Calu3 (cell line): ENCODE measurements at places on chromosomes 2 and 18. TPM values are rescaled to one million over a fixed set of nuclear protein-coding genes. Genes with fewer than 3 reads are reported as not detected.

Gene IGFBP2
- 164 and 175 TPM in 2 replicates for total RNA-seq

Gene USP14
- total RNA-seq = 73.2 and 74.4 TPM in 2 replicates

Gene IL1B
- total RNA-seq = 4.1 and 15.5 TPM in 2 replicates

Gene ZSWIM2
- total RNA-seq = not detected in 2 replicates

Gene VSNL1
- total RNA-seq = not detected in 2 replicates

Gene MAP3K19
- total RNA-seq = not detected in 2 replicates

Gene ACVR1
- total RNA-seq = 62.0 and 71.3 TPM in 2 replicates

Gene CDK15
- not detected in 2 replicates for total RNA-seq

Gene LIMS4
- 0.29 TPM in 1 of 2 replicates, not detected in the other for total RNA-seq

Gene ERCC3
- total RNA-seq = 41.3 and 42.1 TPM in 2 replicates

Gene ANKRD29
- total RNA-seq = 6.9 and 7.8 TPM in 2 replicates

Gene PAIP2B
- 3.6 and 4.0 TPM in 2 replicates for total RNA-seq

Gene CYP27A1
- total RNA-seq = 11.8 and 12.2 TPM in 2 replicates
